CD4-positive, alpha-beta T cell treated with Interleukin-6 for 4 hours (primary cell): ENCODE measurements at places on chromosomes 1 and 21.

- no peak for DNase-seq
Measured at GRCh38 chr1:232594768-232595698, 34.9 kb downstream of the SIPA1L2 start.

DNA sequence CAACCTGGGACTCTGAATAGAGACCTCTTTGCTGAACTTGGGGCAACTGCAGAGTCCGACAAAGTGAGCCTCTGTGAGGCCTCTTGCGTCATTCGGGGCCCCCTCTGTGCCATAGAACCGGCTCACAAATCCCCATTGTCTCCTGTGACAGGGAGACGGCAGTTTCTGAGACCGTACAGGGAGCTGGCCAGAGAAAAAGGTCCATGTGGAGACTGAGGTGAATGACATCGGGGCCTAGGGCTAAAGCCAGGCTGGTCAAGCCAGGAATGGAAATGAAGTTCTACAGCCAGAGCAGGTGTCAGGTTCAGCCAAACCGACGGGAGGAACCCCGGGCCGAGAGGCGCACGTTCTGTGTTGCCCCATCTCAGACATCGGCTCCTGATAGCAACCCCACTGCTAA, 37.1 kb upstream of the TRIM67 start:
- no peak for DNase-seq

- DNase-seq: no peak
Measured at GRCh38 chr1:105260001-105260400, 1510.3 kb downstream of the AMY1C start.

DNA sequence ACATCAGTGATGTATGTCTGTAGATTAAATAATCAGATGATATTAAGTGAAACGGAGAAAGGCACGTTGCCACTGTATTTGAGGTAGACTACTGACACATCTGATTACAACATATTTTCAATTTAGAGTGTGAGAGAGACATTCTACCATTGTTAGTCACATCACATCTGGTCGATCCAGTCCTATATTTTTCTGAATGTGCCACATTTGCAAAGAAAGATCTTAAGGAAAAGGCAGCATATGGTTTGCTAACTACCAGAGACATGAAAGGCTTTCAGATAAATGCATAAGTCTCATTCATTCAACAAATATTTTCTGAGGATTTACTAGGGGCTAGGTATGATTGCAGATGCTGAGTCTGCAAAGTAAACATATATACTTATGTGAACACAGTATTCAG, 114.3 kb upstream of the RUNX1 start:
- no peak for DNase-seq

GRCh38 chr1:6785728-6786505, 663 bp downstream of the CAMTA1 start:
- DNase-seq: peak; percentile 56

- no peak for DNase-seq
Measured at GRCh38 chr1:171800342-171800741, 18.9 kb downstream of the METTL13 start.

- DNase-seq: no peak
Measured at GRCh38 chr21:44087426-44088400, 19.5 kb upstream of the PWP2 start.

DNA sequence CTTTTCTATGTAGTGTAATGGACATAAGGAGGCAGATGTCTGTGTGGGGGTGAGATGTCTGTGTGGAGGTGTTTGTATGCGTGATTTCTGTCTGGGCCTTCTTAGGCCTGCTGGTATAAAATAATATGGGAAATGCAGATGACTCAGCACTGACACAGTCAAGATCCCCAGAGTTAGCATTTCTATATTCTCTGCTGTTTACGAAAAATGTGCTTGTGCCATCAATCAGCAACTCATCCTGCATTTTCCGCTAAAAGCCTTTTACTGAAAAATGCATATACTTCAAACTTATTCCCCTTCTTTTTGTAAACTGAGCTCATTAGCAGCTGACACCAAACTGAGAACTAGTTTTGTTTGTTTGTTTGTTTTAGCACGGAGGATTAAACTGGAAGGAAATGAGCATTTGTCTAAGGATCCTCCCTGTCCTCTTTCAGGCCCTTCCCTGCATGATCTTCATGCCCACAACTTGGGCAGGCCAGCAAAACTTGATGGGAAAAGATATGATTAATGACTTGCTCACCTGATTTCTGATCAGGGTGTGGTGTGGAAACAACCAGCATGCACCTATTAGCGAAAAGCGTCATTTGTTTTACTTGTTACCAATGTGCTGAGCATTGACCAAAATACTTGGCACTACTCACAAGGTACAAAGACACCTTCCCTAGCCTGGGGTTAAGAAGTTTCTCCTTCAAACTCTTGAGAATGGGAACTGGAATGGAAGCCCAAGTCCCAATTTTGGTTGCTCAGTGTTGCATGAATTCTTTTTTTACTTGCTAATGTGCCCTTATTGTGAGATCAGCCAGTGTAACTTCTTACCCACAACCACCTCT, 77.4 kb downstream of the NDUFS5 start:
- DNase-seq: no peak

DNA sequence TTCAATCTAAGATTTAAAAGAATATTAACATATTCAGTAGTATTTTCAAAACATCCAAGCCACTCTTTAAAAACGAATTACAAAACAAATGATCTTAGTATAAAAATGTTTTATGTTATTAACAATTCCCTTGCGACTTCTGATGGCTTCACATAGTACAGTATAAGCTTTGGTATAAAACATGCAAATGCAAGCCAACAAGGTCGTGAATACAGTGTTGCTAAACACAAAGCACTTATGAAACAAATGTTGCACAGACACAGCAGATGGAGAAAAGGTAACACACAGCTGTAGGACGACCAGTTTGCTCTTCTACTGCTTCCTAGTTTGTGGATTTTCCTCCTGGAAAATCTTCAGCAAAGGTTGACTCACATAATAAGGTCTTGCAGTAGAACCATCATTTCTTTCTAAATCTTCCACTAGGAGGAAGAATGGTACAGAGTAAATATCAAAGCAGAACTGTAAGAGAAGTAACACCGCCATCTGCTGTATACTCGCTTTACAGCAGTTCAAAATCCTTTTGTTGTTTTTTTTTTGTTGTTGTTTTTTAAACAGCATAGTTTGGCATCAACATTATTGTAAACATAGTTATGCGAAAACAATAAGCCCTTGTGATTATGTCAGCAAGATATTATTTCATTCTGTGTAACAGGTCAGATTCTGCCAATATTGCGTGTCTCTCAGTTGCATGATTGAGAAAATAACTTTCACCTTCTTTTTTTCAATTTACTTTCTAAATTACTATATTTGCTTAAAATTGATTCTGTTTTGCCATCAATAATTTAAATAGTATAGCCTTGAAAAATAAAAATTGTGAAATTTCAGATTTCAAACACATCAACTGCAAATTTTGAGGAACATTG, 69.5 kb downstream of the LHX8 start:
- no peak for DNase-seq

GRCh38 chr1:22635436-22635835, 992 bp upstream of the C1QA start:
- DNase-seq: no peak

DNA sequence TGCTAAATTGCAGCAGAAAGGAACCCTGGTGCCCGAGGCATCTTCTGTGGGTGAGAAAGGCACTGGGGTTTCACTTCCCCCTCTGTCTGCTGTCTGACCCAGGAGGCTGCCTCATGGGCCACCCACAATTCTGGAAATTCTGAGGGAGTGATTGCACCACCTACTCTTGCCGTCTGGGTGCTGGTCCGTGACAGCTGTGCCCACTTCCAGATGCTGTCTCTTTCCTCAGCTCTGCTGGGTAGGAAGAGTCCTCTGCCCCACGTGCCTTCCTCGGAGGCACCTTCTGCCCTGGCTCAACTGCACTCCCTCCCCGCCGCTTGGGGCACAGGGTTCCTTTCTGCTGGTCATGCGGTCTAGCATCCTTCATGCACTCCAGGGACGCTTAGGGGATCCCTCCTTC, 96.3 kb downstream of the ARHGEF10L start:
- DNase-seq: no peak

- DNase-seq: no peak
Measured at GRCh38 chr1:47223174-47223920, 8.7 kb downstream of the TAL1 start.

DNA sequence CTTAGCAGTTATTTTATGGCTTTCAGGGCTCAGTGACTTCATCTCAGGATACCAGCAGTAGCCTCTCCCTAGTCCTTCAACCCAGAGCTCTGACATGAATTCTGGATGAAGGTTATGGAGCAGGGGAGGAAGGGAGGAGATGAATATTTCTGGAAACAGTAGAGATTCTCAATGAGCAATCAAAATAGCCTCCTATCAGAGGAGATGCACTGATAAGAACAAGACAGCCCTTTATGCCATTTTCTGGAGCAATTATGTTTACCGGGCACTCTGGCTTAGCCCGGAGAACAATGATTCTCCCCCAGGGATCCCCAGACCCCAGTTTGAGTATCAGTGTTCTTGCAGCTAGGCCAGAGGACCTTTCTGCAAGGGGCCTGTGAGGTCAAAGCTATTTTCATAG, 37.9 kb upstream of the EDARADD start:
- DNase-seq: no peak

DNA sequence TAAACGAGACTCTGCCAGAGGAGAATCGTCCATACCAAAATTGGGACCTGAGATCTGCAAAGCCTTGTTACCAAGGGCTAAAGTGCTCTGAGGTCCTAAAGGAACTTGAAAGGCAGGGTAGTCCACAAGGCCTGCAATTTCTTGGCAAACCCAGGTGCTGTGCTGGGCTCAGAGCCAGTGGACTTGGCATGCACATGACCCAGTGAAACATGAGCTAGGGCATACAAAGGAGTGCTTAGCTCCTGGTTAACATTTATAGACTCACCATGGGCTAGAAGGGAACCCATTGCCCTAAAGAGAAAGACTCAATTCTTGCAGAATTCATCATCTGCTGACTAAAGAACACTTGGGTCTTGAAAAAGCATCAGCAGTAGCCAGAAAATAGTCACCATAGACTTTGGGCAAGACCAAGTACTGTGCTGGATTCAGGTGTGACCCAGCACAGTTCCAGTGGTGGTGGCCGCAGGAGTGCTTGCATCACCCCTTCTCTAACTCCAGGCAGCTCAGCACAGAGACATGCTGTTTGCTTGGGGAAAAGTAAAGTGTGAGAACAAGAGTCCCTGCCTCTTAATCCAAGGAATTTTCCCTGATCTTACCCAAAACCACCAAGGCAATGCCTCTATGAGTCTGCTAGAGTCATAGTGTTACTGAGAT, 1069.4 kb upstream of the ADGRL2 start:
- DNase-seq: no peak

DNA sequence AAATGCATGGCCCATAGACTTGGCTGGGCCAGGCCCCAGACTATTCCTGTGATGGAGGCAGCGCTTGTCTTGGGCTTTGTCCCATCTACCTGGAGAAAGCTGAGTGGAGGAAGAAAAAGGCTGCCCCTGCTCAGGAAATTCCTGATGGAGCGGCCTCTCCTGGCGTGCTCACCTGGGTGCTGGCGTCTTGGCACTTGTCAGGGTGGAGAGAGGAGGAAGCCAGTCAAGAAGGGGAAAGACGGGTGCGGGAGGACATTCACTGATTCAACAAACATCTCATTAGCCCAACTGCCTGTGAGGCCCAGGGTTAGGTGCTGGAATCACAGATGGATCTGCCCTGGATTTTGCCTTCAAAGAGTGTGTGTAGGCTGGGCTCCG, 16.1 kb downstream of the ALPL start:
- DNase-seq: no peak
